ENCODE measurements at places on chromosomes 5 and 9.

DNA sequence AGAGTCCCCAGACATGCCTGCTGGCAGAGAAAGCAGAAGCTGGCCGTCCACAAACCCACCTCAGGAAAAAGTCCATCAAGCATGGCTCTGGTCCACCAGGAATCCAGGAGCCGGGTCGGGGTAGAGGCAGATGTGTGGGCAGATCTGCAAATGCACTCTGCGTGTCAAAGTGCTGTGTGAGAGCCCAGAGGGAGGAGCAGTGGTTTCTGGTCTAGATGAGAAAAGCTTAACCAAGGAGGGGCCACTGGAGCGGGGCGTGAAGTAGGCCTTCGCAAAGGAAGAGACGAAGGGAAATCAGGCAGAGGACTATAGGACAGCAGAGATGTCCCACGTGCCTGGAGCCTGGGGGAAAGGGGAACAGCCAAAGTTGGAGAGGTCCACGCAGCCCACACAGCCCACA lies 40.0 kb downstream of the TTLL11 start:
- no peak for DNase-seq

DNA sequence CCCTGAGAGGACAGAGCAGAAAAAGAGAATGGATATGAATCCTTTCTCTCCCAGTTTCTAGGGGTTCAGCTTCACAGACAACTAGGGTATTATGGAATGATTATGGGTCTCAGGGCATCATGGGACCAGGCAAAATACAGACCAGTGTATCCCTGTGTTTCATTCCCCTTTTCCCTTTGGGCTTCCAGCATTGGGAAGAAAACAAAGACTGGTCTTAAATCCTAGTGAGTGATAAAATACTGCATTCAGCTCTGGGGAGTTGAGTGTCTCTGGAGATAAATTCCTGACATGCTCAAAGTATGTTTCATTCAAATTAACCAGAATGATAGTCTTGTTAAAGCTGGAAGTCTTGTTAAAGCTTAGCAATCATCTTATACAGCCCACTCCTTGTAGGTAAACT lies 2.4 kb upstream of the POU4F3 start:
- DNase-seq, result no peak

DNA sequence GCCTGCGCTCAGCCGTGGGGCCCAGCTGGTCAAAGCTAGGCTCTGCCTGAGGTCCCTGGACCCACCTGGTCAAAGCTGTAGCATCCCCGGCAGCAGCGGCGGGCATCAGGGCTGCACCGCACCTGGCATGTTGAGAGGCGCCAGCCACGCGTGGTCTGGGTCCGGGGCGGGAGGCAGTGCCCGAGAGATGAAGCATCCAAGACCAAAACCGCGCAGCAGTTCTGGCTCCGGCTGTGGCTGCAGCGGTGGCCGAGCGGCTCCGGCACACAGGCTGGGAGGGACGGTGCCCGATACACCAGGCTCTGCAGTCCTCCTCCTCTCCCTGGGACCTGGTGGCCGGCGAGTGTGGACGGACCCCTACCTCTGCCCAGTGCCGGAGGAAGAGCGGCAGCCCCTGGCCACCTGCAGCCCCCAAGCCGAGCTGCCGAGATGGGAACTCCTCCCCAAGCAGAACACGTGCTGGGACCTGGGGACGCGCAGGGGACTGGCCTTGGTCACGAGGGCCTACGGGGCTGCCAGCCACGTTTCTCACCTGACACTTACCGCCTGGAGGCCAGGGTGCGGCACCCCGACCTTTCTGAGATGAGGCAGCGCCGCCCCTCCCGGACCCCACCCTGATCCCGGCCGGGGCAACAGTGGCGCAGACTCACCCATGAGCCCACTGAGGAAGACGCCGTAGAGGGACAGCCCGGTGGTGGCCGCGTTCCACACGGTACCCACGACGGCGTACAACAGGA lies 33.0 kb downstream of the SLC9A3 start:
- no peak for DNase-seq

DNA sequence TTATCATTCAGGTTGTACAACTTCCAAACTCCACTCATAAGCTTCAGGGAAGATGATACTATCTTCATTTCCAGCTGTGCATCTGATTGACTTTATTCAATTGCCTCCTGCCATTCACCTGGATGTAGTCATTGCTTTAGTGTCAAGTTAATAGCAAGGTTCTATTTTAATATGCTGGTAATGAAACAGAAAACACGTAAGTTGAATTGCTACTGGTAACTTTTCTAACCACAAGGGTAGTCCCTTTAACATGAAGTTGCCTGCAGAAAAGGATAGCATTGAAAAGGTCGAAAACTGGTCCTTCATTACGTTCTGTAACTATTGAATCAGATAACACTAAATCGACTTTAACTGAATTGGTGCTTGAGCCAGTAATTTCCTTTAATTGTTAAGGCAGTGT lies 459.4 kb upstream of the CDH6 start:
- no peak for DNase-seq

DNA sequence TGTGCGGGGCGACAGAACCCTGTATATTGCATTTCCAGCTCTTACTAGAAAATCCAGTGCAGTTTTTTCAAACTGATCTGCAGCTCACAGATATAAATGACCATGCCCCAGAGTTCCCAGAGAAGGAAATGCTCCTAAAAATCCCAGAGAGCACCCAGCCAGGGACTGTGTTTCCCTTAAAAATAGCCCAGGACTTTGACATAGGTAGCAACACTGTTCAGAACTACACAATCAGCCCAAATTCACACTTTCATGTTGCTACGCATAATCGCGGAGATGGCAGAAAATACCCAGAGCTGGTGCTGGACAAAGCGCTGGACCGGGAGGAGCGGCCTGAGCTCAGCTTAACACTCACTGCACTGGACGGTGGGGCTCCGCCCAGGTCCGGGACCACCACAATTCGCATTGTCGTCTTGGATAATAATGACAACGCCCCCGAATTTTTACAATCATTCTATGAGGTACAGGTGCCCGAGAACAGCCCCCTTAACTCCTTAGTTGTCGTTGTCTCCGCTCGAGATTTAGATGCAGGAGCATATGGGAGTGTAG lies 786 bp downstream of the PCDHB5 start:
- DNase-seq, result no peak

GRCh38 chr5:160720822-160721221 lies 131.2 kb downstream of the ATP10B start:
- DNase-seq, result no peak

DNA sequence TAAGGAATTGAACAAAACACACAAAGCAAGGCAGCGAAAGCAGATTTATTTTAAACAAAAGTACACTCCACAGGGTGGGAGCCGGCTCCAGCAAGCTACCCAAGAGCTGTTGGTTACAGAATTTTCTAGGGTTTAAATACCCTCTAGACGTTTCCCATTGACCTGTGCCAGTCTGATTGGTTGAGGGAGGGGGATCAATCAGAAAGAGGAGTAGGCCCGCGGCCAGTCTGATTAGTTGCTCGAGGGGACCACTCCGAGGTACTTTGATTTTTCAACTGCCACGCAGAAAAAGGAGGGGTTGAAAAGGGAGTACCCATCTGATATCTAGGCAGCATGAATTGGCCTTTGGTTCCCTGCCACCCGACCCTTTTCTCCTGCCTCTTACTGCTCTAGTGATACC lies 998 bp downstream of the SRP19 start:
- no peak for DNase-seq

- no peak for DNase-seq
Observed at GRCh38 chr5:145585-146323, 45.5 kb upstream of the LRRC14B start.

- DNase-seq, result no peak
Observed at GRCh38 chr9:114924327-114924726, 6.1 kb downstream of the TNFSF8 start.

DNA sequence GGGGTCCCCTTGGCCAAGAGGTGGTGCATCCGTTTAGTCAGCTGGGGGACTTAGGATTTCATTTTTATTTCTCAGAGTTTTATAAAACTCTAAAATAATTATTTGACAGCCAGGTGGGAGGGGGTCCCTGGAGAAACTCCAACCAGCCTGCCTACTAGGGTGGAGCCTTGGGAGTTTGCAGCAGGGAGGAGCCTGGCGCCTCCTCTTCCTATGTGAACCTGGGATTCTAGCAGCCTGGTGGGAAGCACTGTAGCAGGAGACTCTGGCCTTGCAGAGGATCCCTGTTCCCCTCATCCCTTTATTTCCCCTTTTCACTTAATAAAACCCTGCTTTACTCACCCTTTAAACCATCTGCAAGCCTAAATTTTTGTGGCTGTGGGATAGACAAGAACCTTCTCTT lies 50.8 kb downstream of the FXN start:
- DNase-seq, result no peak
